ENCODE measurements at places on chromosomes 16 and 17.

DNA sequence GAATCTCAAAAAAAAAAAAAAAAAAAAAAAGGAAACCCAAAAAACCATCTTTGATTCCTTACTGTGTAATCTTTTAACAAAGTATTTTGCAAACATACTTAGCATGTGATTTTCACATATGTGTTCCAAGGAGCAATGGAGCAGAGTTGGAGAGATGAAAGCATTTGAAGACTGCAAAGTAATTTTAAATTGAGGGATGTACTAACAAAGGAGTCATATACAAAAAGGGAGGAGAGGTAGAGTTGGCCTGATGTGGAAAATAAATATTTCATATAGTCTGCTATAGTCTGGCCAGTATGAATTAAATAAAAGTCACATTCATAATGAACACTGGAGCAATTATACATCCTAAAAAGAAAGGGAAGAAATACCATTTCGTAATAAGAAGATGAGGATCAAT lies 265.8 kb upstream of the TBX2 start:
- no peak for DNase-seq

DNA sequence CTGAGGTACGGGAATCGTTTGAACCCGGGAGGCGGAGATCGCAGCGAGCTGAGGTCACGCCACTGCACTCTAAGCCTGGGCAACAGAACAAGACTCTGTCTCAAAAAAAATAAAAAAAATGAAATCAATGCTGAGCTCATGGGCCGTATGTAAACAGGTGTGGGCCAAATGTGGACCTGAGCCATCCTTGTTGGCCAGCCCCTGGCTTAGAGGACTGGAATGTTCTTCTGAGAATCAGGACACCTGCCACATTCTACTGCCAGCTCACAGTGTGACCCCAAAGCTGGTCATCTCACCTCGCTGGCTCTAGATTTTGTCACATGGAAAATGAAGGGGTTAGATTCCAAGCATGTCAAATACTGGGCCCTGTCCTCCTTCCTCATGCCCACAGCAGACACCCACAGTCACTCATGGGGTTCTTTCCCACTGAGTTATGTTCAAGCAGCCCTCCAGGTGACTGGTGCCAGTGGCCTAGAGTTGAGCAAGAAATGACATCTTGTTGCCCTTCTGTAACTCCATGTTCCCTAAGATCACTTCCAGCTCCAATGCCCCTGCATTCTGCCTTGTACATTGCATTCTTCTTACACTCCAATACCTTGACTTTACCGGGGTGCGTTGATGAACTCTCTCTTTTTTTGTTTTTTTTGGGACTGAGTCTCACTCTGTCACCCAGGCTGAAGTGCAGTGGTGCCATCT lies 110.6 kb downstream of the ABCC1 start:
- no peak for DNase-seq

DNA sequence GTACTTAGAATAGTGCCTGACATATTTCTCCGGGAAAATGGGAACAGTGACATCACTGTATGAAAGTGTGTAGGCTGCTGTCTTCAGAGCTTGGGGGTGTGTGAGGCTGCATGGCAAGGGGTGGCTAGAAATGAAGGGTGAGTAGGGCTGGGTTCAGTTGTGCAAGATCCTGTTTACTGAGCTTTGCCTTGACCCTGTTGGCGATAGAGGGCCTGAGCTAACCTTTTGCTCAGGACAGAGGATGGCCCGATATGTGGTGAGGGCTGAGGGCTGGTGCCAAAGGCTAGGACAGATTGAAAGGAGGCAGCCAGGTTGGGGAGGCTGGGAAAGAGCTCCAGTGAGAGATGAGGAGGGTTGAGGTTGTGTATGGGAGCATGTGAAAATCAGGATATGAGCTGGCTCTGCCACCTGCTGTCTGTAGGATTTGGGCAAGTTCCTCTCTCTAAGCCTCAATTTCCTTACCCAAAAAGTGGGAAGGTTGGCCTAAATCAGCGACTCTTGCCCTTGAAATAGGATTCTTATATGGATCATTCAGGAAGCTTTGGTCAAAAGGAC lies 6.0 kb upstream of the CCL1 start:
- no peak for DNase-seq

DNA sequence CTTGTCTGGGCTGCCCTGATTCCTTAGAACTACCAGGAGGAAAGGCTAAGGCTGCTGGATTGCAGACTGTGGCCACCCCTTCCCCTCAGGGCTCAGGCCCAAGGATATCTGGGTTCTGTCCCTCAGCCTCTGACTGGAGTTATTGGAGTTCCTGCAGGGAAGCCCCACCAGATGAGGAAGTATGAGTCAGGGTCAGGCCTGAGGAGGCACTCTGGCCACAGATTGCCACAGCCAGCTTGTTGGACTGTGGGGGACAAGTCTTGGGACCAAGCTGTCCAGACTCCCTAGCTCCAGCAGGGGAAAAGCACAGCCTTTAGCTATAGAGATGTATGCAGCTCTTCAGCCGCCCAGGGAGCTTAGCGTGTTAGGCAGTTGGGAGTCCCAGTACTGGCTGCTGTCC lies 381.9 kb upstream of the TOM1L1 start:
- DNase-seq: no peak

DNA sequence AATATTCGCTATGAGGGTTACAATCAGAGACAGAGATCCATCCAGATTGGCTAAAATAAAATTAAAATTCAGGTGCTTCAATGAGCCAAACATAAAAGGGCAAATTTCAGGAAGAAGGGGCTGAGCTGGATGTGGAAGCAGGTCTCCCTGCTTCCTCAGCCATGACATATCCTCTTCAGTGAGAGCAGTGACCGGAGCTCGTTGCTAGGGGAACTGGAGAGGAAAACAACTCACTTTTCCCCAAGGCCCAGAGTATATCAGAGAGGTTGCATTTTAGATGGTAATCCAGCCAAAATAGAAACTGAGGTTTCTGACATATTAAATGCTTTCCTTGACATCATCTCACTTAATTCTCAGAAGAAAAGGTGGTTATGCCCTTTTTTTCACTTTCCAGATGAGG lies 503.5 kb downstream of the HS3ST4 start:
- DNase-seq: no peak

DNA sequence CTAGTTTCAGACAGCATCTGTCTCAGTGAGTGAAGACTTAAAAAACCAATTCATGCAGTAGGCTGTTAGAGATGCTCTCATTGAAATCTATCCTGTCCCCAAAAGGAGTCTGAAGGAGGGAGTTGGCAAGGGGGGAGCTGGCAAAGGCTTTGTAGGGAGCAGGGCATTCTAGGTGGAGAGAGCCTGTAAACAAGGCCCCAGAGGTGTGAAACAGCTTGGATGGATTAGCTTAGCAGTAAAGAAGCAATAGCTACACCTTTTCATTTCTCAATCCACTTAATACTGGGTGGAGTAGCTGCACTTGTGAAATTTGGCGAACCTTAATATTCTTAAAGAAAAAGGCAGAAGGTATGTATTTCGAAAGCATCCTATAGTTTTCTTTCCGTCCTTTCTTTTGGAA lies 61.8 kb downstream of the KSR1 start:
- no peak for DNase-seq

GRCh38 chr16:76696876-76697275 lies 419.7 kb downstream of the CNTNAP4 start:
- DNase-seq: no peak

DNA sequence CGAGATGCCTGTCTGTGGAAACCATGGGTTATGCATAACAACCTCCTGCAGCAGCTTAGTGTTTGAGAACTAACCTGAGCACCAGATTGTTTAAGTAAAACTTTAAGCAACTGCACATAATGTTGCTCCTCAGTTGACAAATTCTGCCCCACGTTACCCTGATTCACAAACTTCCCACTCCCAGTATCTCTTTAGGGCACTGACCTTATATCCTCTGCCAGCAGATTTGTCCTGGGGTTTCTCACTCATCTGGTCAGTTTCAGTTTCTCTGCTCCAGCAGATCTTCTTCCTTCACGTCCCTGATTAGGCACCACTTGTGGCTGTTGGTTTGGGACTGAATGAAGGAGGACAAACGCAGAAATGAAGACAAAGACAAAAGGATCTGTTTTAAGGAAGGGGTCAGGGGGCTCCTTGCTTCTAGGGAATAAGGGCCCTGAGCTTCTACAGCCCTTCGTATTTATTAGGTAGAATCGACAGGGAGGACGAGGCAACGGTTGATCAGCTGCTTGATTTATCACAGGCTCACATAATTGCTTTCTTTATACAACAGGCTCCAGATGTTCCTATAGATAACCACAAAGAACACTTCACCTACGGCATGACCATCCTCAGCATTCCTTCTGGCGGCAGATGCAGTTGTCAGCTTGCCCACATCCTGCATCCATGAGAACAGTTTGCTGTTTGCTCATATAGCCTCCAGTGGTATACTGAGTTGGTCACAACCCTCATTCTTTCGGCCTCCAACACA lies 13.5 kb upstream of the ZNF689 start:
- DNase-seq: no peak

GRCh38 chr16:7334801-7335560 lies 2.3 kb downstream of the RBFOX1 start:
- no peak for DNase-seq

GRCh38 chr16:86455116-86455515 lies 55.2 kb upstream of the FOXF1 start:
- peak; percentile 60 for DNase-seq

- no peak for DNase-seq
Measured at GRCh38 chr17:59439741-59440211, 108.3 kb downstream of the YPEL2 start.

- DNase-seq: peak; percentile 11
Measured at GRCh38 chr17:61002316-61002736, 324.7 kb downstream of the BCAS3 start.

- DNase-seq: no peak
Measured at GRCh38 chr17:38602453-38602852, 3.3 kb downstream of the SRCIN1 start.

DNA sequence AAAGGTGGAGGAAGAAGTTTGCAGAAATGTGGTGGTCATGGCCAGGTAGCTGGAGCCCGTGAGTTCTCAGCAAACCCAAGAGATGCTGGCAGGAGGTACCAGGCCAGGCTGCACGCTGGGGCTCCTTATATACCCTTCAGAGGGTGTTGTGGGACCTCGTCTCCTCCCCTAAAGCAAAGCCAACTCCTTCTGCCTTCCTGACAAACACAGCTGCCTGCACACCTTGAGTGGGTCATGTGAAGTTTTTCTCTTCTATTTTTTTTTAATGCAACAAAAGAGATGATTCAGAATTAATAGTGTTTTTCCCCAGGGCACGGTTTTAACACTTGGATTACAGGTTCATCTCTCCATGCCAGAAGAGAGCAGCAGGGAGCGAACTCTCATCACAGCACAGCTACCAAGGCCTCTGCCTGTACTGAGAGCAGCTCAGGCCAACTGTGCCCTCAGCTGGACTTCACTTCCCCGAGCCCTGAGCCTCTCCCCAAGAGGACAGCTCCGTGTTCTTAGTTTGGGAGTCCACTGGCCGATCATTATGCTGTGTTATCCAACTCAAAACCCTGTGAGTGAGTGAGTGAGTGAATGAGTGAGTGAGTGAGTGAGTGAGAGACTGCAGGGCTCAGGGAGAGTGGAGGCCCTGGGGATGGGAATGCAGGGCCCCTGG lies at the start of gene KRT15:
Gene KRT15 (minus strand): TSS at position 102 of the 661 bp plus-strand sequence. CDS start 63 bp downstream, at position 39.
- no peak for DNase-seq

DNA sequence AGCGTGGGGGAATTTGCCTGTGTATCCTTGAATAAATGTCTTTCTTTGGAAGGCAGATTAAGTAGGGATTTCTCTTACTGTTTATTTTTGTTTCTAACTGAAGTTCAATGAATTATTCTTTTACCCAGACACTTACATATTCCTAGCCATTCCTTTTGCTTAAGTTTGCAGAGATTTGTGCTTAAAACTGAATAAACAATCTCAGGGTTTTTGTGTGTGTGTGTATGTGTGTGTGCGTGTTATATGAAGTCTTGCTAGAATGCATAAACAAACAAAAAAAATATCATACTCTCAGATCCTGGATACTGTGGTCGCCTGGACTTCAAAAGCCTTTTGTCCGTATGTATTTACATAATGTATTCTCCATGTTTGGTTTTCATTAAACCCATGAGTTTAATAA lies 672.8 kb downstream of the MAF start:
- no peak for DNase-seq

GRCh38 chr17:19303367-19303776 lies 59.2 kb downstream of the B9D1 start:
- DNase-seq: no peak

GRCh38 chr16:84810518-84811273 lies 9.1 kb upstream of the CRISPLD2 start:
- peak; percentile 79 for DNase-seq

DNA sequence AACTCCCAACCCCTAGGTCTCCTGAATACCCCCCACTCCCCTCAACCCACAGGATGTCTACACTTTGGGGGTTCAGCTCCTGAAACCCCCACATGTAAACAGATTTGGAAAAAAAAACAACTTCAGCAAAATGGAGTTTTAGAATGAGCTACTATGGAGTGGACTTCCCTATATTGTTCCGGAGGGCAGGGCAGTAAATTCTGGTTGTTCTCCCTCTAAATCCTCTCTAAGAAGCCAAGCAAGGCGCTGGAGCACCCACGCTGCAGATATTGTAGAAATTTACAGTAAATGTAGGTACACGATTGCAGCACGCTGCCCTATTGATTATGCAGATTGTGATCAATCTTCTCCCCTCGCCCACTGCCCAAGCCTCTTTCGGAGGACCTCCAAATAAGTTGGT lies 8.5 kb upstream of the ZFHX3 start:
- no peak for DNase-seq

GRCh38 chr16:54892981-54893380 lies 37.7 kb upstream of the IRX5 start:
- DNase-seq: no peak

- peak; percentile 61 for DNase-seq
Measured at GRCh38 chr16:55672471-55672870, 16.7 kb downstream of the SLC6A2 start.

GRCh38 chr17:45722161-45722560 lies 62.0 kb upstream of the CRHR1 start:
- DNase-seq: no peak

DNA sequence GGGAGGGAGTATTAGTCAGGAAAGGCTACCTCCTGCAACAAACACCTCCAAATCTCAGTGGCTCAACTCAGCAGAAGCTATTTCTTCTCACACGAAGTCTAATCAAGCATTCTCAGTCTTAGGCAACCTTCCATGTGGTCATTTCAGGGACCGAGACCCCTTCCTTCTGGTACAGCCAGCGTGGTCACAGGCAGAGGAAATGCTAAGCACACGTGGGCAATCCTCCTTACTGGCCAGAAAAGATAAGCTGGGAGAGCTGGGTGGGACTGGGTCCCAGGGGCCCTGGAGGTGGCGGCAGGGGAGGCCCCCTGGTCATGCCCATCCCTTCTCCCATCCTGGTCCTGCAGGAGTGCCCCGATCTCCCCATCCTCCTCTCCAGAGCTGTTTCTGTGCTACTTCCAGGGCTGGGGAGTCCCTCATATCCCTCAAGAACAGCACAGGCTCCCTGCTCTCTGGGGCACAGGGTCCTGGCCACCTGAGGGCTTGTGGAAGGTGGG lies 5.7 kb upstream of the CX3CL1 start:
- no peak for DNase-seq

DNA sequence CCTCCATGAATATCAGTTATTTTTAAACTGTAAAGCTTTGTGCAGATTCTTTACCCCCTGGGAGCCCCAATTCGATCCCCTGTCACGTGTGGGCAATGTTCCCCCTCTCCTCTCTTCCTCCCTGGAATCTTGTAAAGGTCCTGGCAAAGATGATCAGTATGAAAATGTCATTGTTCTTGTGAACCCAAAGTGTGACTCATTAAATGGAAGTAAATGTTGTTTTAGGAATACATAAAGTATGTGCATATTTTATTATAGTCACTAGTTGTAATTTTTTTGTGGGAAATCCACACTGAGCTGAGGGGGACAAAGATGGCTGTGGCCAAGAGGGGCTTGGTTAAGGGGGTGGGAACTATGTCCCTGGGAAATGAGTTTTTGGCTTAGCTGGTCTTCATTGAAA lies 2.3 kb downstream of the CCL11 start:
- DNase-seq: no peak
